ENCODE measurements at places on chromosomes 3 and 15. TPM values are rescaled to one million over a fixed set of nuclear protein-coding genes. Genes with fewer than 3 reads are reported as not detected.

Gene CHL1
- 0.96 TPM for polyA plus RNA-seq

Gene C3orf20
- not detected for polyA plus RNA-seq

Gene CAPN3
- 2.0 TPM for polyA plus RNA-seq

Gene BMF
- 2.5 TPM for polyA plus RNA-seq

Gene FEZF2
- polyA plus RNA-seq, result not detected

Gene GPX1
- 174 TPM for polyA plus RNA-seq

Gene PTX3
- 24.7 TPM for polyA plus RNA-seq

Gene PAQR9
- 7.8 TPM for polyA plus RNA-seq

Gene SPATA12
- not detected for polyA plus RNA-seq

Gene MAP3K13
- polyA plus RNA-seq, result 6.6 TPM

Gene RHCG
- polyA plus RNA-seq, result 2.6 TPM

Gene OCA2
- polyA plus RNA-seq, result 0.04 TPM
